ENCODE measurements at places on chromosomes 3 and 15.

GRCh38 chr3:11282250-11283138, 10.3 kb downstream of the ATG7 start:
- no peak for DNase-seq

- DNase-seq, result no peak
These were observed 2.5 kb upstream of the PLA2G4F start for GRCh38 chr15:42158941-42159340.

- DNase-seq, result no peak
These were observed 11.6 kb downstream of the EPB42 start for GRCh38 chr15:43209059-43209824.

DNA sequence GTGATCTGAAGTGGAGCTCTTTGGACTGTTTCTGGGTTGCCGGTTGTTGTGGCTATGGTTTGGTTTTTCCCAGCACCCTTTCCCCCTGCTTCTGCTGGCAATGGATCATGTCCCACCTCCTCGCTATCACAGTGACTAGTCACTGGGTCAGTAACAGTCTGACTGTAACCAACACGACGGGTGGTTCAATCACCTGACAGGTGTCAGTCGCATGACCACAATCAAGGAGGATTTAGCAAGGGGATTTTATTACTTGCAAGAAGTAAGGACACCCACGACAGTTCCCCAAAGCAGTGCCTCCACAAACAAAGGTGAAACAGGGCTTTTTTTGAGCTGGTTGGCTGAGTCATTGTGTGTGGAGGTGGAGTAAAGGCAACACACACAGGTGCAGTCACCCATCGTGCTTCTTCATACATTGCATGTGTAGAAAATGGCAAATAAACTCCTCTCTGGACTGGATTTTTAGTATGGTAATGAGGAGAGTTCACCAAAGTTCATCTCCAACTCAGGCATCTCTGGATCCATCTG, 58.8 kb upstream of the FAM3D start:
- no peak for DNase-seq

GRCh38 chr15:77187751-77188464, 117.0 kb upstream of the TSPAN3 start:
- DNase-seq, result no peak

DNA sequence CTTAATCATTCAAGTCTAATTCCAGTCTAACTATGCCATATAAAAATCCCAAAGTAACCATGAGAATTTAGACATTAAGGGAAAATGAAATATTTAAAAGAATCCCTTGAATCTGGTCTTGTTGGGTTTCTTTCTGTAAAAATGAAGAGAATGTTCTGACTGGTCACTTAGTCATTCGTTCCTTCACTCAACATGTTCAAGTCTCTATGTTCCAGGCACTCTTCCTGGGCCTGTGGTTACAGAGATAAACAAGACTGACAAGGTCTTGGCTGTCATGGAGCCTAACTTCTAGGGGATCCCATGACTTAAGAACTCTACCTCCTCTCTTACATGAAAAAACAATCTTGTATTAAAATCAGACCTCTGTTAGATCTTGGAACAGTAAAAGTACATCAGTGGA, 638.6 kb upstream of the TBL1XR1 start:
- no peak for DNase-seq

DNA sequence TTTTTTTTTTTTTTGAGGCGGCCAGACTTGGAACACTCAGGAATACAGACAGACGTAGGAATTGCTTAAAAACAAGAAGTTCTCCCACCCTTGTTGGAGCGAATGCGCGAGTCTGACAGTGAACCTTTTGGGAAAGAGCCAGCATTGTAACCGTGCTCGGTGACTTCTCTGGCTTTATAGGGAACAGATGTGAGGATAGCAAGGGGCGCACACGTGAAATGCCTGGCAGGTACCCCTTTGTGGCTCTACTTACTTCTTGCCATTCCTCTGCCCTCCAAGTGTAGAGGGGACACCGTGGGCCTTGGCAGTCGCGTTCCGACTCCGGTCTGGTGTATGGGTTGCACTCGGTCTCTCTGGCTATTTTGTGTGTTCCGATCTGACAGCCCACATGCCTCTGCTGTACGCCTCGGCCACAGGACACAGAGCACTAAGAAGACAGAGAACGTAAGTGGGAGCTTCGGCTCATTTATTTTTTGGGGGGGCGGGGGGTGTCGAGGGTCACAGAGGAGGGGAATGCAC, 126.4 kb downstream of the ADAMTS9 start:
- DNase-seq, result no peak

GRCh38 chr3:116474801-116475200, 29.5 kb upstream of the LSAMP start:
- DNase-seq, result no peak

GRCh38 chr15:37789397-37789786, 145.0 kb upstream of the TMCO5A start:
- no peak for DNase-seq

DNA sequence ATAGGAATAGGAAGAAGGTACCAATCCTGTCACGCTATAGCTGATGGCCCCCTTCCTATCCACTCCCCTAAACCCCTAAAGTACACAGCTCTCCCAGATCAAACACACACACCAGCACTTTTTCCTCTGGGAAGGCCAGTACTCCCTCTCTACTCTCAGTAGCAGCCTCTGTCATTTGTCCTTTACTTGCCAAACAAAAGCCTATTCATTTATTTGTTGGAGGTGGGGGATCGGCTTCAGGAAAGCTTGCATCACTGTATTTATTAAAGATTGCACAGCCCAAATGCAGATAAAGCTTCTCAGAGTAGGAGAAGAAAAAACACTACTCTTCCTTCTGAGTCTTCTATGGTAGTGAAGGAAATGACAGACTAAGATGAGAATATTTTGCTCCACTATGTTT, 429.7 kb upstream of the RASGRP1 start:
- DNase-seq, result no peak

All from activated CD4-positive, alpha-beta T cell treated with anti-CD3 and anti-CD28 coated beads, Interleukin-2, amount 50 U/mL, for 1 hour (primary cell).